ENCODE measurements at places on chromosomes 3 and 15.

- DNase-seq = no peak
These were observed 462.7 kb downstream of the PLOD2 start for GRCh38 chr3:145698250-145698649.

DNA sequence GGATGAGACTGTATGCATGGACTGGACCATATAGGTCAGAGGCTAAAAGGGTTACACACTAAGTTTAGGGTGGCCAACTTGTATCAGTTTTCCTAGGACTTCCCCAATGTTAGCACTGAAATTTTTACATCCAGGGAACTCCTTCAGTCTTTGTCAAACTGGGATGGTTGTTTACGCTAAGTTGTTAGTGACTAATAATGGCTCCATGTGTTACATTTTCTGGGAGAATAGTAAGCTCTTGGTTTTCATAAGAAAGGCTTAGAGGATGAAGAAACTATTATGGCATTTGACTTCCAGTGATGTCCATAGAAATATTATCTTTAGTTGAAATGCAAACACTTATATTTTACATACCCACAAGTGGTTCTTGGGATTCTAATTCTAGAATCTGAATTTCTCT is 57.9 kb upstream of the ST3GAL6 start:
- no peak for DNase-seq

DNA sequence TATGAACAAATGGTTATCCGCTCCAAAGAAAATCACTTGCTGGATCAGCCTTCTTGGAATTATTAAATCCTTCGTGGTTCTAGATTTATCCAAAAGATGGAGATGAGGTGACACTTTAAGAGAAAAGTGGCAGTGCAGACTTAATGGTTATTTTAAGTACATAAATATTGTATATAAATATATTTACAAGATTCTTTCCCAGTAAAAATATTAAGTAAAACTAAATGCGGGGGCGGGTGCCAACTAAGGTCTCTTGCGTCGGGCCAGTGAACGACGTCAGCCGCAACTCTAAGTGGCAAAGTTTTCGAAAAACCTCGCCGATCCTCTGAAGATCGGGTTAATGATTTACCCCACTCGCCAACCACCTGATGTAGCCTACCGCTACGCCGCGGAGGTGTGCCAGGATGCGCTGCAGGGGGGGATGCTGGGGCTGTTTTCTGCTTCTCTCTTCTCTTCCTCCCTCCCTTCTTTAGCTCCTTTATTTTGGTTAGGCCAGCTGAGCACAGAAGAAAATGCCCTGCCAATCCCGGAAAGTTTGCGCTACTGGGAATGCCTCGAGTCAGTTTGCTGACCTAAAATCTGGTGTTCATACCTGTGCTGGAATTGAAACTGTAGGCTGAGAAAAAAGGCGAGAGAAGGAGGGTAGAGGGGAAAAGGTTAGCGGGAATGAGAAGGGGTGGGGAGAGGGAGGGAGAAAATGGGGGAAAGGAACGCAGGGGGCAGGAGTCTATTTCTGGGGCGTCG is 7.6 kb upstream of the FOXB1 start:
- DNase-seq = no peak

DNA sequence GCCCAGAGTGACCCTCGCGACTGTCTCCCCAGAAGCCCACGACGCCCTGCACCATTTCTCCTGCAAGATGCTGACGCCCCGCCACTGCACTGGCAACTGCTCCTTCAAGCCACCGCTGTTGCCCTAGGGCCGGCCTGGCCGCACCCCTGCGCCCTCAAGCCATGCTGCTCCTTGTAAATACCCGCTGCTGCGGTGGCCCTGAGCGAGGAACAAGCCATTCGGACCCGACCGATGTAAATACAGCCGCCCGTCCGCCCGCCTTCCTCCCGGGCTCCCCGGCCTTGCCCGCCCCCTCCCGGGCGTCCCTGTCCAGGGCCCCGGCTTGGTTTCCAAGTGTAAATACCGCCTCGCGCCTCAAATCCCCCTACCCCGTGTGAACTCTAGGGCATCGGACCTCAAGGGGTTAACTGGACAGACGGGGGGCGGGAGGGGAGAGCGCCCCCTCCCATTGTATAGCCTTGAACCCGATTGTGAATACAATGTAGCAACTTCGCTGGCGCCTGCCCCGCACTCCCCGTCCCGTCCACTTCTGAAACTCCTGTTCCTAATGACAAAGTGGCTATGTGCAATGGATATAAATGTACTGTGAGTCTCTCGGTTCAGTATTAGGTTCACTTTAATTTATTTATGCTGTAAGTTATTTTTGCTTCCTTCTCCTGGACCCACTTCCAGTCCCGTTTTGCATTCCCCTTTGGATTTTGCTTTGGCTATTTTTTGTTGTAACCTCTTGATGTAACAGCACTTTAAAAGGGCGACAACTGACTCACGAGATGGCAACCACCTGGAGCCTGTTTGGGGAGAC is 5.9 kb downstream of the RNU6-1 start:
- DNase-seq = no peak

- DNase-seq = no peak
These were observed 11.5 kb downstream of the RNF168 start for GRCh38 chr3:196492080-196492479.

DNA sequence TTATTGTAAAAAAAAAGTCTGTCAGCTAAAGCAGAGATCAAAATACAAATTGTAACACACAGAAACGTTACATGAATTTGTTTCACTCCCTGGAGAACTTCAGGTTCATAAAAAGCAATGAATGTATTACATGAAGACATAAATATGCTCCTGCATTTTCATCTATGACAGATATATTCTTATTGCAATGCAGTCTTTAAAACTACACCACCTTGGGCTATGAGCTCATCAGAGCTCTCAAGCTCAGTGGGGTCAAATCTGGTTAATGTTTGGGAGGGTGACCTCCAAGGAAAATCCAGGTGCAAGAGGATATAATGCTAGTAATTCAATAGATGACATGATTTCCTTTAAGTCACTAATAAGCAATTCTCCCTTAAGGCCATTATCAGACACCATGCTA is 606.8 kb downstream of the EPHA3 start:
- DNase-seq = no peak

DNA sequence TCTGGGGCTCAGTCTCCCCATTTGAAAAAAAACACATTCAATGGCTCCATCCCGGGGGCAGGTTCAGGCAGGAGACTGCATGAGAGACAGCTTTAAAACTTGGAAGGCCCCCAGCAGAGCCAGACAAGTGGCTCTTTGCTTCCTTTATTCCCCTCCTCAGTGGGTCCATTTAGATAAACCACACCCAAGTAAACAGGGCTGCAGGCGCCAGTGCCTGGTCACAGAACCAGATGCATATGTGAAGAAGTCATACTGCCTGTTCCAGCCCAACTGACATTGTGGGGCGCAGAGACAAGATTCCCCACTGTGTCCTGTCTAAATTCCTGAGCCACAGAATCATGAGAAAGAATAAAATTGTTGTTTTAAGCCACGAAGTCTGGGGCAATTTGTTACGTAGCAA is 9.0 kb downstream of the FBN1 start:
- DNase-seq = no peak

- no peak for DNase-seq
These were observed 1.2 kb upstream of the HYAL2 start for GRCh38 chr3:50323614-50324199.

DNA sequence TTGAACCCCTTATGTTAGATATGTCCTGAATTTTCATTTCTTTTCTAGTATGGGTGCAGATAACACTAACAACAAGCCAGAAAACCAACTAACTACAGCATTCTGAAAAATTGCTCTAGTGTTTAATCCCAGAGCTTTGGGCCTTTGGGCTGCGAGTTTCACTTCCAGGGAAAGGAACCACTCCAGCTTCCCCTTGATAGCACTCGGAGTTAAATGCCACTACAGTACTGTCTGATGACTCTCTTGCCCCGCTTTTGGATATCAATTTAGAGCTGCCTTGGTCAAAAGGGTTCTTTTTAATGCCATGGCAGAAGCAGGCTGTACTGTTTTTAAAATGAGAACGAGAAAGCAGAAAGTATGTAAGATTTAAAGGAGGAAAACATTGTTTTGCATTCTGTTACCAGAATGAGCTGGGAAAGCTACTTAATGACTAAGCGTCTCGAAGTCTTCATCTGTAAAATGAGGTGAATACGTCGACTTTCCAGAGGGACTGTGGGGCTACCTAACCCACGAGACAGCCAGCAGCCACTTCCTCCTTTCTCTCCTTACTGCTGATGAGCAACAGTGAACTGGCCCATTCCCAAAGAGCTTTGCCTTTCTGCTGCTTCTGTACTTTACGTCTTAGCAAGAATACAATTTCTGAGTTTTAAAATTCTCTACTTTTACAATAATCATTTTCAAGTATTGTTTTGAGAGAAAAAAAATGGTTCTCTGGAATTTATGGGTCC is 299.3 kb upstream of the LYSMD4 start:
- no peak for DNase-seq

- peak; percentile 89 for DNase-seq
These were observed 961 bp downstream of the HAPLN3 start for GRCh38 chr15:88894348-88894818.

GRCh38 chr15:90497376-90497775 is 32.3 kb upstream of the CRTC3 start:
- no peak for DNase-seq

- DNase-seq = no peak
These were observed 17.8 kb downstream of the CSTA start for GRCh38 chr3:122342803-122343202.

- no peak for DNase-seq
These were observed 40.6 kb downstream of the GOLGA8S start for GRCh38 chr15:23395030-23395692.

GRCh38 chr15:45287390-45287956 is 35.4 kb downstream of the SLC28A2 start:
- DNase-seq = no peak

DNA sequence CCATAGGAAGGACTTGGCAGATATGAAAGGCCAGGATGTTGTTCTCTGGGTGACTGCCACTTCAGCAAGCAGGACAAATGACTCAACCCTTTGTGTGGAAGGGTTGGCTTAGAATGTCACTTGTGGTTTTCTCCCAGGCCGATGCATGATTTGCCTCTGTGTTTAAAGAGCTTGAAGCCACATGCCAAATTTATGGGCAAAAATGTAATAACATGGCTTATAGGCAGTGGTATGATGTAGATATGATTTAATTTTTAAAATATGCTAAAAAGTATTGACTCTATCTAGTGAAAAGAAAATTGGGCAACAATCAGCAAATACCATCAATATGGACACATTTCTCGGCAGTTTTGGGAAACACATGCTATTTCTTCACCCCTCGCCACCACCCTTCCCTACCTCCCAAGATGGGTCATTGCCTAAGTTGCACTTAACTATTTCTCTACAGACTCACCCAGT is 114.6 kb downstream of the CYP19A1 start:
- DNase-seq = no peak

DNA sequence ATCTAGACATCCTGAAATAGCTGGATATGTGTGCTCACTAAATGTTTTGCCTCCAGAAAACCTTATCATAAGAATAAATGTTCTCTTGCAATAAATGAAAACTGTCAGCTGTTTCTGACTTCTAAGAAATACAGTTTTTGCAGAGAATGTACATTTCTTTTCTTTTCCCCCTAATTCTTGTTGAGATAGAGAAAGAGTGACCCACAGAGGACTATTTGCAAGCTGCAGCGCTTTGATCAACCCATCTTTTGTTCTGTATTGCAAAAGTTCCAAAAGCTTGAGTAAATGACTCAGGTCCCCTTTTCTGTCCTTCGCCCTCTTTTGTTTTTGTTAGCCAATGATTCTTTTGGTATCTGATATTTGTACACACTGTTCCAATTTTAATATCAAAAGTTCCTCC is 141.9 kb downstream of the BBX start:
- no peak for DNase-seq

DNA sequence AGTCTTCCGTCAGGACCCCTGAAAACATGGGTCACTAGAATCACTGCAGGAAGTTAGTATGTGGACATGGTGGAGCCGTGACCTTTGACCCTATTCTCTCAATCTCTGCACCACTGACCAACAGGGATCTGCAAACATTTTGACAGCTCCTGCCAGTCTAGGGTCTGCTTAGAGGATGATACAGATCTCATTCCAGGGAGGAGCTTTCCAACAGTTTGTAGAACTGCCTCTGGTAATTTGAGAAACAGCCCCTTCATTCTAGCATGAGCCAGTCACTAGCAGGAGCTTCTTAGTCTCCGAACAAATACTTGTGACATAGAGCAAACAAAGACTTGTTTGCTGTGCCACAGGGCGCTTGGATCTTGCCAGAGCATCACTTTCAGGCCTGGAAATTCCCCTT is 270.3 kb upstream of the CFAP20DC start:
- DNase-seq = no peak

GRCh38 chr15:63831041-63831440 is 2.7 kb downstream of the HERC1 start:
- no peak for DNase-seq

DNA sequence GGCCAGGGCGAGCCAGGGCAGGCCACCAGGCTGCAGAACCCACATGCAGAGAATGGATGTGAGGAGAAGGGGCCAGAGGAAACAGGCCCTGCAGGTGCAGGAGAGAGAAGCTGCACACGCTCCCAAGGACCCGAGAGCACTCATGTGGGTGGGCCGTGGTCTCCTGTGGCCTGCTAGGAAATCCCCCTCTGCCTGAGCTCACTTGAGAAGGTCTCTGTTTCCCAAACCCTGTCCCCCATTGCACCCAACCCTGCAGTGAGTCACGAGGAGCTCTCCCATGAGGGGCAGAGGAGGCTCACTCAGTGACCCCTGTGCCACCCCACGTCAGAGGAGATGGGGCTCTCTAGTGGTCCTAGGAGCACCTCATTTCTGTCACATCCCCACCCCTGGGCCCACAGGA is 111.1 kb downstream of the KLF13 start:
- DNase-seq = no peak

GRCh38 chr3:50612970-50613846 is 1.6 kb upstream of the CISH start:
- no peak for DNase-seq

GRCh38 chr15:73946795-73947370 is 20.6 kb downstream of the LOXL1 start:
- no peak for DNase-seq

DNA sequence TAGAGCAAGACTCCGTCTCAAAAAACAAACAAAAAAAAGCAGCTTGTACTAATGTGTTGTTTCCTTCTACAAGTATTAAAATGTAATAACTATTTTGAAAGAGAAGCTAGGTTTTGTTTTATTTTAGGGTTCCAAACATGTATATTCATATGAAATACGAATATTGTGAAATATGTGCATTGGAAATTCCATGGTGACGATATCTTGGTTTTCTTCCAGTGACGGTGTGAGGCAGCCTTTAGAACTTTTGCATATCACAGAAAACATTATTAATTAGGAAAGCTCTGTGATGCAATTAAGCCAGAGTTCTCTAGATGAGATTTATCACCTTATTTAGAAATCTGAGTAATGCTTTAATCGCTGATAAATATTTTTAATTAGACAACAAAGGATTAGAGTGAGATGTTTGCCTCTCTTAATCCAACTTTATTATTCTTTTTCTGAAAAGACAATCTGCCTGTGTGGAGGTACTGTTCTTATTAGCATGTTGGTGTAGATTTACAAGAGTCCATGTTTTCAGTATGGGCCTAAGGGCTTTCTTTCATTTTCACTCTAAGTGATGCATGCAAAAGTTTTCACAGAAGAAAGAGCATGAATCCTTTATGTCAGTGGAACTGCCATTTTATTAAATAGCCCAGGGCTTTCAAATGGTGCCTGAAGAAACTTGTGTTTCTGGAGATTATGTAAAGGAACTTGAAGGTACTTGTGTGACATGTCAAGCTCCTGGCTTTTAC is 37.7 kb upstream of the SAMMSON start:
- no peak for DNase-seq

GRCh38 chr3:72353236-72354128 is 494.8 kb downstream of the SHQ1 start:
- DNase-seq = no peak

GRCh38 chr15:97893967-97894366 is 66.5 kb upstream of the ARRDC4 start:
- no peak for DNase-seq

GRCh38 chr3:15470261-15470660 is 42.9 kb downstream of the EAF1 start:
- no peak for DNase-seq
